ENCODE measurements at places on chromosomes 13 and 19.

DNA sequence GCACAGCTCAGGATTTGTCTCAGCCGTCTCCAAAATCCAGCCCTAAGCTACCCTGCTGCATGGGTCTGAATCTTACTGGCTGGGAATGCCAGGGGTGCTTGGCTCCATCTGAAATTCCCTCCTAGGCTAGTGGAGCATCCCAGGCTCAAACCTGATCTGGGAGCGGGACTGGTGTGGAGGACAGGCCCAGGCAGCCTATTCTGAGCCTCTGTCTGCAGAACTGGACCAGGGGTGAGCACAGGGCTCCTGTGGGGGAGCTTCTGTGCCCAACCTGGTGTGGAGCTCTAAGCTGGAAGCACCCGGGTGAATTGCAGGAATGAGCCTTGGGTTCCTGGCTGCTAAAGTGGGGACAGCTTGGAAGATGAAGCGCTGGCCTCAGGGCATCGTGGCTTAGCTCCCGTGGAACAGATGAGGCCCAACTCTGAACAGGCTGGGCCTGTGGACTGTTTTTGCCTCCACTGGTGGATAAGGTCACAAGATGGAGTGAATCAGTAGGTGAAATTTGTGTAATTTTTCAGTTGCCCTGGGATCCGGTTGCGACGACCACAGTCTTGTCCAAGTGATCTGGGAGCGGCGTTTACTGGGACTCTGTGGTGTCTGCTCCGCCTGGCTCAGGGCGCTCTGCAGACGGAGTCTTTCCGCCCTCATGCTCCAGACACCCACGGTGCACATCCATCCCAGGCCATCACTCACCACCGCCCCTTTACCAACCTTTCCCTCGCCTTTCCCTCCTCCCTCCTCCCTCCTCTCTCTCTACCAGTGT is 79.5 kb downstream of the TEX29 start:
- no peak for DNase-seq

- DNase-seq = no peak
Observed at GRCh38 chr19:49431330-49431749, 6.2 kb downstream of the GFY start.

DNA sequence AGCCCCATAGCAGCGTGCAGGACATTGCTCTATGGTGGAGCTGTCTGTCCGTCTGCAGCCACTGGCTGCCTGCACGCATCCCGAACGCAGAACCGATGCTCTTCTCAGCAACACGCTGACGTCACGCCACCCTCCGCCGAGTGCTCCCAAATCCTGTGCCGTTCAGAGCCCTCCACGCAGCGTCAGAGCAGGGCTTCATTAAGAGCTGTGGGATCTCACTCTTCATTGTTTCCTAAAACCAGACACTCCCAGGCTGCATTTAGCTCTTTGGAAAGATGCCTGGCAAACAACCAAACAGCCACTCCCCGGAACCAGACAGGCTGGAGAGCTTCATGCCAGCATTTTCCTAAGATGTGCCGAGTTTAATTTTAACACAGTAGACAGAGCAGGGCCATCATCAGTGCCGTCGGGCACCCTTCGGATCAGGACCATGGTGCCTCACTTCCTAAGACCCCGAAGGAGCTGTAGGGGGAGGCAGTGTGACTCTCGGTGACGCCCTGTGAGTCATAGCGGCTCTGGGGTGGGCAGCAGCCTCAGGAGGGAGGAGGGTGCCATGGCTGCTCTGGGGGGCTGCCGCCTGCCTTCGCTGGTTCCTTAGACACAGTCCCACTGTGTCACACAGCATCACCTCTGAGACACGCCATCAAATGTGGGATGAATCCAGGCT is 131.5 kb upstream of the MCF2L start:
- DNase-seq = no peak

DNA sequence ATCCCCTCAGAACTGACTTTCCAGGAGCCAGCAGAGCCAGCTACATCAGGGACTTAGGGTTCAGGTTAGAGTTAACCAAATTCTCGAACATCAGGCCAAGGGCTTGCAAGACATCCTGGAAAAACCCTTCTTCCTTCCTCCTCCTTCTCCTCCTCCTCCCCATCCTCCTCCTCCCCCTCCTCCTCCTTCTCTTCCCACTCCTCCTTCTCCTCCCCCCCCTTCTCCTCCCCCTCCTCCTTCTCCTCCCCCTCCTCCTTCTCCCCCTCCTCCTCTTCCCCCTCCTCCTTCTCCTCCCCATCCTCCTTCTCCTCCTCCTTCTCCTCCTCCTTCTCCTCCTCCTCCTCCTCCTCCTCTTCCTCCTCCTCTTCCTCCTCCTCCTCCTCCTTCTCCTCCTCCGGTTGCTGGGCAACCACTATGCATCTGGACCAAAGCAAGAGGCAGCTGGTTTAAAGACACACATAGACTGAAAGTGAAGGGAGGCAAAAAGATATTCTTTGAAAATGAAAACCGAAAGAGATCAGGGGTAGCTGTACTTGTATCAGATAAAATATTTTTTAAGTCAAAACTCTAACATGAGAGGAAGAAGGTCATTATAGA is 5.9 kb upstream of the CCL25 start:
- DNase-seq = no peak

- DNase-seq = no peak
Observed at GRCh38 chr13:20729633-20730585, 26.4 kb downstream of the IL17D start.

GRCh38 chr13:29855784-29856183 is 5.4 kb upstream of the UBL3 start:
- no peak for DNase-seq

- no peak for DNase-seq
Observed at GRCh38 chr19:58476498-58477015, 405 bp downstream of the ZNF446 start.

DNA sequence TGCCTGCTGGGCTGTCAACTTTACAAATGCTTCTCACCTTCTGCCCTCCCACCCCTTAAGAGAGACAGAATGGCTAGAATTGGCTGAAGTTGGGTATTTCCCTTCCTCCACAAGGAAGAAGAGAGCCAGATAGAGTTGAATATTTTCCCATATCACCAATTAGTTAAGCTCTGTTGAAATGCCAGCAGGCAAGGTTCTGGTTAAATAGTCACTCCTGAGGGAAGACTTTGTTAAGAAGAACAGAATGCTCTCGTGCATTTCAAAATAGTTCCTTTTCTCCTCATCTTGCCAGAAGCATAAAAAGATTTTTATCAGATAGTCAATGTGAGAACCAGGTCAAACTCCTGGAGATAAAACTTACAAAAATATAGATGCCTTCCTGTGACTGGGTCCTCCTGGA is 2857.0 kb upstream of the PCDH20 start:
- no peak for DNase-seq

DNA sequence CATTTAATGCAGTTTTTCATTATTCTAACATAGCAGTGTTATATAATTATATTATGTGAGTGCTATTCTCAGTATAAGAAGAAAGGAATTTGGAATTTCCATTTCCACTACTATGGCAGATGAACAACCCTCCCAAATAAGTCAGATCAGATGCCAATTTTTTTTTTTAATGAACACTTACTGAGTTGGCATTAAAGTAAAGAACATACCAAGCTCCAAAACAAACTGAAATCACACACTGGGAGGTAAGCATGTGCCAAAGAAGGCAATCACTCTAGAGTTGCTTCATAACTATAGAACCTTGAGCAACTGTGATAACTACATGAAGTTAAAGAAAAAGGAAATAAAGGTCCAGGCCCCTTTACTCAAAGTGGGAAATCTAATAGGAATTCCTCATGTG is 90.3 kb downstream of the RNF17 start:
- no peak for DNase-seq

- no peak for DNase-seq
Observed at GRCh38 chr13:79846386-79846785, 365.4 kb downstream of the NDFIP2 start.

DNA sequence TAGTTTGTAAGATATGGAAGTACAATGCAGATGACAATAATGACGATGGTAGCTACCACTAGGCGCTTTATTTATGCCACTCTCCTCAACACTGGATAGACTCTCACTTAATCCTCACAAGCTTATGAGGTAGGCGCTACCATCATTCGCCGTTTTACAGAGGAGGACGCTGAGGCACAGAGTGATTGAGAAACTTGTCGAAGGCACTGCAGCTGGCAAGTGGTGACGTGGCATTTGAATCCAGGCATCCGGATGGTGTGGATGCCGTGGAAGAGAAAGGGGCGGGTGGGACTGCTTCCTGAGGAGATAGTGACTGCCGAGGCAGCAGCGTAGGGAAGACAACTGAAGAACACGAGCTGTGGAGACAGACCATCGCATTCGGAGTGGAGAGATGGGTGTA is 1.3 kb upstream of the RPS9 start:
- no peak for DNase-seq

GRCh38 chr13:107551521-107551920 is 663.8 kb downstream of the LIG4 start:
- no peak for DNase-seq

DNA sequence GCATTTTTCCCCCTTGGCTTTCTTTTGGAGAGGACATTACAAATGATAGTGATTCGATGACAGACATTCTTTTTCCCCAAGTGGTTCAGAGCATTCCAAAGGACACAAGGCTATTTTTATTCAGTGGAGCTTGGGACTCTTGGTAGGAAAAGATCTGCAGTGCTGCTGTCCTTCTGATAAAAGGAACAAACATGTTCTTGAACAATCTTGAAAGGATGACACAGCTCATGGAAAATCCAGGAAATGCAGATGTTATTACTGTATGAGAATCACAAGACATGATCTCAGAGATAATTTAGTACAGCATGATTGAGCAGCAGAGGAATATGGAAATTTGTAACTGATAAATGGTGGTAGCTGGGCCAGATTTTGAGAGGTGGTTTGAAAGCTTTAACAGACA is 96.2 kb upstream of the RFC3 start:
- no peak for DNase-seq

- DNase-seq = no peak
Observed at GRCh38 chr19:52221831-52222375, 32.1 kb downstream of the PPP2R1A start.

DNA sequence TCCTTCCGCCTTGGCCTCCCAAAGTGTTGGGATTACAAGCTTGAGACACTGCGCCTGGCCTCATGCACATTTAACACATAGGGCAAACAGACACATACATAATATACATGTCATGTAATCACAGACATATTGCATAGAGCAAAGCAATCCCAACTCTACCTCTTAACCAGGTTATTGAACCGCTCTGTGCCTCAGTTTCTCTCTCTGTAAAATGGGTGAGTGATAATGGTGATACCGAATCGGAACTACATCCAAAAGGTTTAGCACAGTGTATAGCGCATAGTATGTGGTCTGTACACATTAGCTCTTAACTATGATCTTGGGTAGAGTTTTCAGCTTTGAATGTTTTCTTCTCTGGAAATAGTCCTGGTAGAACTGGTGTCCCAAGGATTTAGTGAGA is 4.8 kb downstream of the CAPNS1 start:
- DNase-seq = no peak

- DNase-seq = peak; percentile 51
Observed at GRCh38 chr13:48156466-48156865, 61.6 kb upstream of the MED4 start.

DNA sequence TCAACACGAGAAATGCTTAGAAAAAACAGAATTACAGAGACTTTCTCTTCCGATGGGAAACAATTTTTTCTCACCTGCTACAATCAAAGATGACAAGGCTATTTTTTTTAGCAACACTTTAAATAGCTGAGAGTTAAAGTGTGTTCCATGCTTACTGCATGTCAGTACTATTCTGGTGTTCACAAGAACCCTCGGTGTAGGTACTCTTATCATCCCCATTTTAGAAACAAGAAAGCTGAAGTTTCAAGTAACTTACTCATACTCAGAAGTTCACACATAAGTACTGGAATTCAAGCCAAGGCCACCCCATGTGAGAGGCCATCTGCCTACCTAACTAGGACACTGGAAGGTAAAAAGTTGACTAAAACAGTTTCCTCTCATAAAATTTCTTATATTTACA is 9.0 kb upstream of the TNFRSF19 start:
- DNase-seq = no peak

- DNase-seq = no peak
Observed at GRCh38 chr13:112067116-112067741, at the start of gene SOX1. Gene SOX1, plus strand, starts transcription at chr13:112067149. Its CDS starts 510 bp downstream, at chr13:112067659.

DNA sequence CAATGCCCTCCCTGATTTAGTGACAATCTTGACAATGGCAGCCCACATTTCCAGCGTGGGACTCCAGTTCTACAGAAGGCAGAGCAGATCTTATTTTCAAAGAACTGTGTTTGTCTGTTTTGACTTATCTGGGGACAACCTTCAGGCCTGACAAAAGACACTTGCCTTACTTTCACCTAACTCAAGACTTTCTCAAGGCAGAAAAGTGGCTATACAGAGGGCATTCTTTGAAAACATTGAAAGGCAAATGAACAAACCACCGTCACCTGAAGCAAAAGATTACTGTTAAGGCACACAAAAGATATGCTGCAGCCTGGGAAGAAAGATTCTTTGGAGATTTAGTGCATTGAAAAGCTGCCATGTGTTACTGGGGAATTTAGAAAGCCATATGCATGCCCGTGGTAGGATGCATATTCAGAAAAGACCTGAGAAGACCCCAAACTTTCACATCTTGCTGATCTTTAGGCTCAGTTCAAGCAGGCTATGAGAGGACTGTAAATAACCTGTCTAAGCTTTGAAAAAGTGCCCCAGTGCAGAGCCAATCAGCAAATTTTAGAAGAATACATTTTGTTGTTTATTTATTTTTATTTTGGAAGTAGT is 82.8 kb downstream of the TSC22D1 start:
- DNase-seq = no peak

GRCh38 chr13:21984156-21984555 is 313.3 kb downstream of the FGF9 start:
- DNase-seq = no peak

DNA sequence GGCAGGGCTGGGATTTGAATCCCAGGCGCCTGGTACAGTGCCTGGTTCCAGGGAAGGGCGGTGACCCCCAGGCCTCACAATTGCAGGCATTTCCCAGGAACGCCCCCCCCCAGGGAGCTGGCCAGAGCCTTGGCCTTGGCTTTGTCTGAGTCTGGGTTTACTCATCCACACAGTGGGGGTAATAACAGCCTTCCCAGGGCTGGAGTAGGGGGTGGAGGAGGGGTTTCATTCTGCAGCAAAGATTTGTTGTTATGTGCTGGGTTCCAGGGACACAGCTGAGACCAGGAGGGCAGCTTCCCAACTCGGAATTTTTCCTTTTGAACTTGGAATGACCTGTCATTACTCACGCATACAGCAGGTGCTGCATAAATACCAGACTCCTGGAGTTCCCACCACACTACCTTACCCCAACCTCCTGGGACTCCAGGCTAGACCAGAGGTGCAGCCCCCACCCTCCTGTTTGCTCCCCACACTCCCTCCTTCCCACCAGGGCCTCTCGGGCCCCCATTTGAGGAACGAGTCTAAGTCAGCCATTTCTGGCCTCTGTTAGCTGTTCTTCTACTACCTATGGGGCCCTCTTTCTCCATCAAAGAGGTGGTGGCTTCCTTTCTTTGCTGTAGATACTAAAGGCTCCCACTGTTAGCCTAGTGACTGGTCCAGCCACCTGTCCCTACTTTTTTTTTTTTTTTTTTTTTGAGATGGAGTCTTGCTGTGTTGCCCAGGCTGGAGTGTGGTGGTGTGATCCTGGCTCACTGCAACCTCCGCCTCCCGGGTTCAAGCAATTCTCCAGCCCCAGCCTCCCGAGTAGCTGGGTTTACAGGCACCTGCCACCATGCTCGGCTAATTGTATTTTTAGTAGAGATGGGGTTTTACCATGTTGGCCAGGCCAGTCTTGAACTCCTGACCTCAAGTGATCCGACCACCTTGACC is 1.6 kb upstream of the ADAMTS10 start:
- no peak for DNase-seq
